ENCODE measurements at places on chromosomes 2 and 18.

DNA sequence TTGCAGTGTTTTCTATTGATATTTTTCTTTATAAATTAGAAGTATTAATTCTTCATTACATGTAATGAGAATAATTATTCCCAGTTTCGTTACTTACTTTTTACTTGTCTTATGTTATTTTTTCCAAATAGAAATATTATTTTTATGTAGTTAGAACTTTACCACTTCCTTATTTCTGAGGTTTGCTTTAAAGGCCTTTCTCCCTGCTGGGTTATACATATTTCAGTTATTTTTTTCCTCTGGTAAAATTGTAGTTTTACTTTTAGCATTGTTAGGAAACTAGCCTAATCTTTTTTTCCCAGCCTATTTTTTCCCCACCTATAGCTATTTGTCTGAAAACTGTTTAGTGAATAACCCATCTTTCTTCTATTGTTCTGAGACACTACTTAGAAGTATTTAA, 17.1 kb downstream of the RNF144A start:
- DNase-seq = no peak

- DNase-seq = no peak
These were observed 33.1 kb upstream of the LNPK start for GRCh38 chr2:176035013-176035691.

DNA sequence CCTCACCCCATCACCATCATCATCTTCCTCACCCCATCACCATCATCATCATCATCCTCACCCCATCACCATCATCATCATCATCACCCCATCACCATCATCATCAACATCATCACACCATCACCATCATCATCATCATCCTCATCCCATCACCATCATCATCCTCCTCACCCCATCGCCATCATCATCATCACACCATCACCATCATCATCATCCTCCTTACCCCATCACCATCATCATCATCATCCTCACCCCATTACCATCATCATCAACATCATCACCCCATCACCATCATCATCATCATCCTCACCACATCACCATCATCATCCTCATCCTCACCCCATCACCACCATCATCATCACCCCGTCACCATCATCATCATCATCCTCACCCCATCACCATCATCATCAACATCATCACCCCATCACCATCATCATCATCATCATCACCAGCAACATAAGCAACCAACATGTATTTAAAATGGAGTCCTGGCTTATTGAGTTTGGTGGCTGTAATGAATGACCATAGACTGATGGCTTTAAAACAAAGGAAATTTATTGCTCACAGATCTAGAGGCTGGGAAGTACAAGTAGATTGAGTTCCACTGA, 150.0 kb downstream of the DNER start:
- DNase-seq = no peak

DNA sequence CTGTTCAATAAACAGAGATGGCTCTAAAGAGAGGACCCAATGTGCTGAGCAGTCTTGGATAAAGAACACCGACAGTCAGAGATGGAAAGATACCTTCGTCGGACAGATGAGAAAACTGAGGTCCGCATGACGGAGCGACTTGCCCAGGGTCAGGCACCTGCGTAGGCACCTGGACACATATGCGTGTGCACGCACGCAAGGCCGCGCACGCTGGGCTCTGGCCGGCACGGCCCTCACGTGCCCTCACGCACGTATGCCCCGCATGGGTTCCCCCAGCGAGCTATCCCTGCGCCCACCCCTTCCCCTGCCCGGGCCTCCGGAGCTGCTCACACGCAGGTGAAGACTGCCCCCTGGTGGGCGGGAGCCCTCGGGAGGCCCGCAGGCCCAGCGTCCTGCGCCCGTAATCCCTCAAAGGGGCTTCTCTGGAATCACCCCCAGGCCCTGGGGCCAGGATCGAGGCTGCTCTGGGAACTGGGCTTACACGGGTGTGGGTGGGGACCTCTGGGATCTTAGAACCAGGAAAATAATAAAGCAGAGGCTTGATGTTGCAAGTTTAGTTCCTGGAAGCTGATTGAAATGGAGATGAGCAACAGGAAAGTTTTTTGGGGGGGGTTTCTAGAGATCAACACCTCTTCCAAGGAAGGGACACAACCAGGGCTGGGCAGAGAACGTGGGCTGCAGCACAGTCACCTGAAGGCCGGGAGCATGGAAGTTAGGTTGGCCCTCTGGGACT, 246.3 kb downstream of the TNS1 start:
- DNase-seq = peak; percentile 43

DNA sequence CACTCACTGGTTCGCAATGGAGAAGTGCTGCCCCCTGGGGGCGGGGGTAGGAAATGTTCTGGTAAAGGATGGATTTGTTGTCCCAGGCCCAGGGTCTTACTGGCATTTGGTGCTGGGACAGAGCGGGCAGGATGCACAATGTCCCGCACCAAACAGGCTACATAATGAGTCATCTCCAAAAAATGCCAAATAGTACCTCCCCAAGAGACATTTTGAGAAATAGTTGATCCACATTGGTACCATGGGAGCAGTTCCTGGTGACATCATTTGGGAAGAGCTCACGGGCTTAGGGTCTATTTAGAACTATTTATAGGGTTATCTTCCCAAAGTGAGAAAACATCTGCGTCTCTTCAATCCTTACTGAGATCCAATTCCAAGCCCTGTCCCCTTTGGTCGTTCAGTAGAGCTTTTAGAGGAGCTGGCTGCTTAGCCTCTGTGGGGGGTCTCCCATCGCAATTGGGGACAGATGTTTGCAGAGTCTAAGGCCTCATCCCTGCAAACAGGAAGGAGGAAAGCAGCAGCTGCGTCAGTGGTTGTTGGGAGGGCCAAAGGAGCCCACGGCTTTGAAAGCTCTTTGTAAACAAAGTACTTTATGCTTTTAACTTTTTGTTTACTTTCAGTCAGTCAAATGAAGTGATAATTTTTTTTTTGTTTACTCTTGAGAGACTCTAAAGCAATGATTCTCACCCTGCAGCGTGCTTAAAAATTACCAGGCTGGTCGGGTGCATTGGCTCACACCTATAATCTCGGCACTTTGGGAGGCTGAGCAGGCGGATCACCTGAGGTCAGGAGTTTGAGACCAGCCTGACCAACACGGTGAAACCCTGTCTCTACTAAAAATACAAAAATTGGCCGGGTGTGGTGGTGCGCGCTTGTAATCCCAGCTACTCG, 49.3 kb downstream of the GREB1 start:
- DNase-seq = peak; percentile 69

- no peak for DNase-seq
These were observed 1048.4 kb upstream of the CDH2 start for GRCh38 chr18:29225351-29225750.

GRCh38 chr18:48740068-48740440, 201.2 kb downstream of the CTIF start:
- DNase-seq = no peak

DNA sequence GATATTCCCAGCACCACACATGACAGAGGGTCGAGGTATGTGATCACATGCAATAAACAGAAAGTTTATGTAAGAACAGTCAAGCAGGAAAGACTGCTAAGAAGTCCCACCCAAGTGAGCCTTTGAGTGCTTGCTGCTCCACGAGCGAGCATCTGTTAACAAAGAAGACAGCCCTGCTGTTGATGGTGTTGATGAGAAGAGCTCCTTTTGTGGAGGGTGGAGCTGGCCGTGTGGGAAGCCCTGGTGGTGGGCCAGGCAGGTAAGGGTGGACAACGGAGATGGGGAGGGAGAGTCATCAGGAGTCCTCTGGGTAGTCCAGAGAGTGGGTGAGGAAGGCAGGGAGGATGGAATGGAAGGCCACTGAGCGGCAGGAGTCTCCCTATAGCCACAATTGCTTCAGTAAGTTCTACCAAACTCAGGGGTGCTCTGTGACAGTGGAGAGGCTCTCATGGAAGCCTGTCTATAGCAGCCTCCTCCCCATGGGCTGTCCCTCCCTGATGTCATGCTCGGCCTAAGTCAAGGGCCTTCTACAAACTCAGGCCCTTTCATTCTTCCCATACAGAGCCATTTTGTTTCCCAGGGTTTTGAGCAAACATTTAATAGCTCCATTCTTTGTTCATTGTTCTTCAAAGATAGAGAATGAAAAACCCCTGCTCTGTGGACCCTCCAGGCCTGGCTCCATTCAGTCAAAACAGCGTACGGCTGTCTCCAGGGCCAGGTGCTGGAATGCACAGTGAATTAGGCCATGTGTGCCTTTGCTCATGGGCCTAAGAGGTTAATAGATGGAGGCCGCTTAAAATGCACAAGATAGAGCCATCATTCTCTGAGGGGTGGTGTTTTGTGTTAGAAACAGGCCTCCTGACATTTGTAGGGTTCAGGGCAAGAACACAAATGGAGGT, 494.2 kb upstream of the RAB6C start:
- DNase-seq = no peak

- DNase-seq = no peak
These were observed 133.4 kb downstream of the STK39 start for GRCh38 chr2:168114040-168114439.

DNA sequence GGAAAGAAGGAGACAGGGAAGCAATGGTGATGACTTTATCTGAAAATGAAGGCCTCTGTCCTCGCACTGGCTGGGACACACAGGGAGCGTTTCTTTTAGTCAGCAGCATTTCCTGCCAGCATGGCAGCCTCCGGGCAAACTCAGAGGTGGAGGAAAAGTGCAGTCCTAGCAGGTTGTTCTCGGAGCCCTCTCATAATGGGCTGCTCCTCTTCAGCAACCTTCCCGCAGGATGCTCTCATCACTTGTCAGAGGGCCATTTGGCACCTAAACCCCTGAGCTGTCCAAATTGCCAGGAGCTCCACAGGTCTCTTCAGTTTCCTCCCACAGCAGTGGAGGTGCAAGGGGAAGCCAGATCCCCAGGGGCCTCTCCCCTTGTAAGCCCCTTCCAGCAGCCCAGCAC, 6.2 kb downstream of the STK39 start:
- no peak for DNase-seq

GRCh38 chr2:98252038-98252773, 94.0 kb upstream of the CNGA3 start:
- DNase-seq = no peak

GRCh38 chr18:45775743-45776142, 49.7 kb upstream of the SIGLEC15 start:
- no peak for DNase-seq

- no peak for DNase-seq
These were observed 9.8 kb downstream of the TBR1 start for GRCh38 chr2:161425728-161426454.

DNA sequence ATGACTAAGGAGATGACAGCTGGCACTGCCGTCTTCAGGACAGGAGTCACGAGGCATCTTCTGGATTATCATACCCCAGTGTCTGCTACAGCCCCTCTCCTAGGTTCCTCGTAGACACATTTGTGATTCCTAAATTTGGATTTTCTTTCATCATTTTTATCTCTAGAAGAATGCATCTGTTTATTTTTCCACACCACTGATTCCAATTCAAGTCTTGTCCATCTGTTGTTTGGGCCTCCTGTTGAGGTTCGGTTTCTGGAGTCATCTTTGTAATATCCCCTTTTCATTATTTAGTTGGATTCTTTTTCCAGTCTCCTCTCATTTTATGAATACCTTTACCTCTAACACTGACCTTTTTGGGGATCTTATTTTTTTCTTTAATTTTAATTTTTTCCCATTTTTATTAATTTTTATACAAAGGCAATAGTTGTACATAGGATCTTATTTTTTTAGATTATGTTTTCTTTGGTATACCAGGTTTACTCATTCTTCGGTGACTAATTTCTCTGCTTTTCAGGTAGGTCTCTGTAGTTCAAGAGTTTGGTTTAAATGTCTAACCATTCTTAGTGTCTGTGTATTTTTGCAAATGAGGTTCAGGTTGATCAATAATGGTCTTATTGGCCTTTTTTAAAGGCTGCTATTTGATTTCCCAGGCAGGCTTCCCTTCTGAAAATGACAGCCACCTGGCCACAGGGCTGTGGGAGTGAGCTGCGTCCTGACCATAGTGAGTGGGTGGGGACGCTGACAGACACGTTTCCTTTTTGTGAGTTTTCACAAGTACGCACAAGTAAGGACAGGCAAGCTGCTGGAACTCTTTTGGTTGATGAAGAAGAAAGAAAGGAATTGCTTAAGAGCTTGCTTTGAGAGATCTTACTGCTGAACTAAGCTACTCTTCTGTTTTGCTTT, 34.5 kb downstream of the FARP2 start:
- DNase-seq = no peak

- no peak for DNase-seq
These were observed 19.4 kb downstream of the IL1B start for GRCh38 chr2:112817082-112817689.

- DNase-seq = peak; percentile 64
These were observed 156.5 kb downstream of the COL6A3 start for GRCh38 chr2:237257471-237257951.
